ENCODE measurements at places on chromosomes 11 and 22.

DNA sequence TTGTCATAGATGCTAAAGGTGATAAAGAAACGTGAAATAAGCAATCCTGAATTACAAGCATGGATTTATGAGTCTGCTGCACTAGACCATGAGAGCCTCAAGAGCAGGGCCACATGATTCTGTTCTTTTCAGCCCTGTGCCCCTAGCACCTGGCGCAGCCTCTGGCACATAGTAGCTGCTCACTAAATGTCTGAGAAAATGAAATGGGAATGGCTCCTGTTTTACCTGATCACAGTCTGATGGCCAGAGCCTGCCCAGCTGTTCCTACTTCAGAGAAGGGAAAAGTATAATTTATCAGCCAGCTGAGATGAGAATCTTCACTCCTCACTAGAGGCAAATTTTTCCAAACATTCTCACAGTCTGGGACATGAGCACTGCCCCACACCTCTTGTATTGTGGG, 10.7 kb upstream of the PKNOX2 start:
- no peak for DNase-seq

GRCh38 chr22:39306456-39307361, 12.7 kb downstream of the RPL3 start:
- no peak for DNase-seq

- DNase-seq = no peak
Measured at GRCh38 chr11:43397251-43397650, 38.5 kb downstream of the TTC17 start.

DNA sequence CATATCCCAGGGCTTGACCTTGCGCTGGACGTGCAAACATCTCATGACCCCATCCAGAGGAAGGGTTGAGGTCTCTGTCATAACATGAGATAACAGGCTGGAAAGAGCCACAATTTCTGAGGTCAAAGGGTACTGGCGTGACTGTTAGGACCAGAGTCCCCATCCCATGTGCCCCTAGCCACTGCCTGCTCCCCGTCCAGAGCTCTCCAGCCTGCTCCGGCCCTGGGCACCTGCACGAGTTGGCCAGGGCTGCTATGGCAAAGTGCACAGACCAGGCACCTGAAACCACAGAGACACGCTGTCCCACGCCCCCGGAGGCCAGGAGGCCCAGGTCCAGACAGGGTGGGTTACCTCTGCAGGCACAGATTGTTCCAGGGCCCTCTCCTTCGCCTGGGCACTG, 58.9 kb downstream of the SHANK2 start:
- no peak for DNase-seq

DNA sequence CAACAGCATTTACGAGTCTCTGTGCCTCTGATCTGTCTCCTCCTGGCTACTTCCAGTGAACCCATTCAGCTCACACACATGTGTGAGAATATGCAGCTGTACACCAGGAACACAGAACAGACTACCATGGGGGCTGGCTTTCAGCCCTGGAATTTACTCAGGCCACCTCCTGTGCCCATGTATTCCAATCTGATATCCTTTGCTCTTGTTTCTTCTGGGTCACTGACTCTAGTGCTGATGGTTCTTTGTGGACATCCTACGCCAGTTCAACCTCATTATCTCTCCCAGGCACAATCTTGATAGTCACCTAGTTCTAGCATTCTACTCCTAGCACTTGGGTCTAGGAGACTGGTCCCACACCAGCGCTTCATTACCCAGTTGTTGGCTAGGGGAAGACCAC, 23.0 kb upstream of the ZC3H12C start:
- no peak for DNase-seq

- DNase-seq = no peak
Measured at GRCh38 chr22:35888181-35888870, 140.3 kb downstream of the RBFOX2 start.

DNA sequence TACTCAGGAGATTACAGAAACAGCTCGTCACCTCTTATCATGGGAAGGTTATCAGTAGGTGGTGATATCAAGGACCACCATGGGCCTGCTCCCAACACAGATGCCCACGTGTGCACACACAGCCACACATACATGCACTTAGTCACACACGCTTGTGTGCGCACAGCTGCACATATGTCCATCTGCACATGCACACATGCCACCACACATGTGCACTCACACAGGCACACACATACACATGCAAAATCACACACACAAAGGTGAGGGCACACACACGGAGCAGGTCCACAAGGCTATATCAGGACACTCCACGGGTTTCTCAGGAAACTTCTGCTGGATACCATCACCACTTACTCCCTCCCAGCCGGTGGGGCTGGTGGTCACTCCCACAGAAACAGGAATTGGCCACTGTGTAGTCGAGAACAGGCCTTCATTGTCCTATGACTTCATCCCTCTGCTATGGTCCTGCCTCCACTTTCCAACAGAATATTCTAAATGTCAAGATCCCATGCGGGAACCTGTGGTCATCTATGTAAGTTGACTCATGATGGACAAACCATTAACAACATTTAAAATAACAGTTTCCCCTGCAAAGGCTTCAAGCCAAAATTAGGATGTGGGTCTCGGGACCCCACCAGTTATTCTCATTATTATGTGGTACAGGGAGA, 2.2 kb downstream of the C11orf24 start:
- no peak for DNase-seq

GRCh38 chr11:7901319-7901854, 29.7 kb downstream of the OR10A6 start:
- DNase-seq = no peak

- no peak for DNase-seq
Measured at GRCh38 chr11:61627850-61628661, 47.2 kb upstream of the SYT7 start.

DNA sequence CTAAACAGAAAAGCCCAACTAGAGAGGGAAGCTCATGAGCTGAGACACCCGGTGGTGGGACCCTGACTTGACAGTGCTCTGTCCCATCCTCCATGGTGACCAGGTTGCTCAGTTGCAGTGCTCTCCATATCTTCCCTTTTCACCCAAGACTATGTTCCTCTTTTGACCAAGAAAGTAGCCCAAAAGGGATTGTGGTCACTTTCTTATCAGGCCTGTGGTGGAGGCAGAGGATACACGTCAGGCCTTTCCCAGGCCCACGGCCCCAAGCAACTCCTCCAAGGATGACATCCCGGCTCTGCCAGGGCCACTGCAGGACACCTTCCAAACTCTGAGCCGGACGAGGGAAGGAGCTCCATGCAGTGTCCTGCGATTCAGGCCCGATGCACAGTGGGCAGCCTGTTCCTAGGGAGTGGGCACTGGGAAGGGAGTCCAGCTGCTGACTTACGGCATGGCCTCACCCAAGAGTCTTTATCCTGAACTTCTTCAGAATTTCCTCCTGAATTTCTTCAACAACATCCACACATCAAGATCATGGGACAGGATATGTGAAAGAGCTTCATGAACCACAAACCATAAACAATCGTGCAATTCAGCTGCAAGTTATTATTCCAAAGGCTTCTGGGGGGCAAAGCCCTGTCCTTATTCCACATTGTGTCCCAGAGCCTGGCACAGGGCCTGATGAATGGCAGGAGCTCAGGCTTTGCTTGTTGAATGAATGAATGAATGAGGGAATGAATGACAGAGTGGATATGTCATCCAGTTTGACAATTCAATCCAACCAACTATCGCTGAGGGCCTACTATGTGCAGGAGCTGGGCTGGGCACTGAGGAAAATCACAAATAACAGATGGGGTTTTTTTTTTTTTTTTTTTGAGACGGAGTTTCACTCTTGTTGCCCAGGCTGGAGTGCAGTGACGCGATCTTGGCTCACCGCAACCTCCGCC, 36.0 kb upstream of the MYH9 start:
- DNase-seq = no peak

DNA sequence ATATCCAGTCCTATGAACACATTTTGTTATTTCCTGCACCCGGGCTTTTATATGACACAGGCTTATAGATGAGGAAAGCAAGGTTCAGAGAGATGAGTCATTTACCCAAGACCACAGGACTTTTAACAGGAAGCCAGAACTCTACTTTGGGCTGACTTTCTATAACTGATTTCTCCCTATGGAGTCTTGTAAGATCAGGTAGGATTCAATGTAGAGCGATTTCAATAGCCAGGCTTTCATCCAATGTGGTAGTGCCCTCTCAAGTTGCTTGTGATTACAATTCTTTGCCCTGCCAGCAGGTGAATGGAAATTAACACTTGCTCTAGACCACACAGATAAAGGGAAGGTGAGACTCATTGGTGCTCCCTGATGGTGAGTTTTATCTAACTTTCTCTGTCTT, 378.3 kb downstream of the INSC start:
- no peak for DNase-seq

- no peak for DNase-seq
Measured at GRCh38 chr11:116876656-116877055, 39.2 kb upstream of the APOA1 start.

- no peak for DNase-seq
Measured at GRCh38 chr22:37659066-37659896, 758 bp downstream of the PDXP start.

GRCh38 chr11:74278721-74279161, 32.7 kb downstream of the P4HA3 start:
- DNase-seq = no peak

- DNase-seq = no peak
Measured at GRCh38 chr11:104291646-104292045, 127.7 kb upstream of the PDGFD start.

DNA sequence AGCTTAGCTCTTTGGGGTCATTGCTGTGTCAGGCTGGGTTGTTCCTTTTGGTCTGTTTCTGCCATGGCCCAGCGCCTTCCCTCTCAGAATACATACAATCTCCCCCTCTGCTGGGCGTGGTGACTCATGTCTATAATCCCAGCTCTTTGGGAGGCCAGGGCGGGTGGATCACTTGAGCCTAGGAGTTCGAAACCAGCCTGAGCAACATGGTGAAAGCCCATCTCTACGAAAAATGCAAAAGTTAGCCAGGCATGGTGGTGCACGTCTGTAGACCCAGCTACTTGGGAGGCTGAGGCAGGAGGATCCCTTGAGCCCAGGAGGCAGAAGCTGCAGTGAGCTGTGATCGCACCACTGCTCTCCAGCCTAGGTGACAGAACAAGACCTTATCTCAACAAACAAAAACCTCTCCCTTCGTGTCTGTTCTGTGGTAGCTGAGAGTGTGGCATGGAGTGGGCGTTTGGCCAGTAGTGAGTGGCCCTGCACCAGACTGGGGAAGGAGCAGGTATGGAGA, 46.7 kb upstream of the RAB1B start:
- DNase-seq = peak; percentile 25

DNA sequence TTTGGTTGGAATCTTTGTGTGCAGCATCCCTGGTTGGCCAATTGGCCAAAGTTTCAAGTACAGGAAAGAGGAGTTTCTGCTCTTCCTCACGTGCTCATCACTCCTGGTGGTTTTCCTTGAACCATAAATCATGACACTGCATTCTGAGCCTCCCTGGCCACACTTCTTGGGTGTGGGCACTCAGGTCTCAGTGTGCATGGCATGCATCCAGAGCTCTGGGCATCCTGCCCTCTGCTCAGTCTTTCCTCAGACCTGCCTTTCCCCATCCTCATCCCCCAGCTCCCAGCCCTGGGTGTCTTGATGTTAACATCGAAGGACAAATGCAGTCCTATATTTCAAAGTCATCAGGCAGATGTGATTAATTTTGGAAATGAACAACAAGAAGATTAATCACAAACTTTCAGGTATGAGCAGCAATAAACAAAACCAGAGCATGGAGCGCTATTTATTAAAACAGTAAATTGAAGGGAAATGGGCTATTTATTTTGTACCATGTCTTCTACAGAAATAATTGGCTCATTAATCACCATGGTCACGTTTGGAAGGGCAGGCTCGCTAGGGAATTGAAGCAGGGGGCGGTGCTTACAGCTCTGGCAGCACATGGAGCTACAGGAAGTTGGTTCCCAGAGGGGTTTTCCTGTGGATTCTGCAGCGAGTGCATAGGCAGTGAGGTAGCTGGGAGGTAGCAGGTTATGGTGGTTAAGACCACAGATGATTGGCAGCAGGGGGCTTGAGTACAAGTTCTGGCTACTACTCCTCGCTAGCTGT, 89.6 kb downstream of the CSNK2A3 start:
- DNase-seq = no peak

GRCh38 chr22:43827003-43827735, 15.1 kb upstream of the EFCAB6 start:
- DNase-seq = no peak

- DNase-seq = no peak
Measured at GRCh38 chr22:46011627-46012181, 34.7 kb upstream of the WNT7B start.

DNA sequence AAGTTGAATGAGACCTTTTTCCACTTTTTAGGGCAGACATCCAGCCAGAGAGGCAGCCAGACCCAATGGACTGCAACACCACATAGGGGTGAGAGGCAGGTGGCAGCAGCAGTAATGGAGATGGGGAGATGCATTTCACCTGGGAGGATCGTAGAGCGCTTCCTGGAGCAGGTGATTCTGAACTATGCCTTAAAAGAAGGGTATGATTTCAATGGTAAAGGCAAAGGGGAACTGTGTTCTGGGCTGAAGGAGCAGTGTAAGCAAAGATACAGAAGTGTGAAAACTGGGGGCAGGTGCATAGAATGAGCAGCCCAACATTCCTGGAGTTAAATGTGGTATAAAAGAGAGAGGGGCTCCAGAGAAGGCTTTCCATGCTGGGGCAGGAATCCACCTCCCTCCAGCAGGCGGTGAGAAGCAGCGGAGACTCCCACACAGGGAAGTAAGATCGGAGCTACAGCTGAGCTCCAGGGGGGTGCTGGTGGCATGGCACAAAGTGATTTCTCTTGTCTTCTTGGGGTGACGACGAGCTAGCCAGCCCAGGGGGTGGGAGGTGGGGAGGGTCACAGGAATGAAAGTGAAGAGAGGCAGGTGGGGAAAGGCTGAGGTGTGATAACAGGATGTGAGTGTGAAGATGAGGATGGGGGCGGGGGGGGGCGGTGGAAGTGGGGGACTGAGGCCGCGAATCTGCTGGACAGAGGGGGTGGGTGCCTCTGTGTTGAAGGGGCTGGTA, 4.3 kb upstream of the SERHL2 start:
- DNase-seq = no peak

DNA sequence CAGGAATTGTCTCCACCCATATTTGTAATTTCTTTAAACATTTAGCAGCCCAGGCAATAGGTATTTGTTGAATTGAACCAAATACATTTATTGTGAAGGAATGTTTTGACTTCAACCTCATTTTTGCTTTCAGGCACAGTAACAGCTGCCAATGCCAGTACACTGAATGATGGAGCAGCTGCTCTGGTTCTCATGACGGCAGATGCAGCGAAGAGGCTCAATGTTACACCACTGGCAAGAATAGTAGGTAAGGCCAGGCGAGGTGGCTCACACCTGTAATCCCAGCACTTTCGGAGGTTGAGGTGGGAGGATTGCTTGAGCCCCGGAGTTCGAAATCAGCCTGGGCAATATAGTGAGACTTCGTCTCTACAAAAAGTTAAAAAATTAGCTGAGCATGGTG, 20.9 kb downstream of the ACAT1 start:
- no peak for DNase-seq

GRCh38 chr11:13698132-13698531, 29.7 kb downstream of the FAR1 start:
- DNase-seq = no peak

DNA sequence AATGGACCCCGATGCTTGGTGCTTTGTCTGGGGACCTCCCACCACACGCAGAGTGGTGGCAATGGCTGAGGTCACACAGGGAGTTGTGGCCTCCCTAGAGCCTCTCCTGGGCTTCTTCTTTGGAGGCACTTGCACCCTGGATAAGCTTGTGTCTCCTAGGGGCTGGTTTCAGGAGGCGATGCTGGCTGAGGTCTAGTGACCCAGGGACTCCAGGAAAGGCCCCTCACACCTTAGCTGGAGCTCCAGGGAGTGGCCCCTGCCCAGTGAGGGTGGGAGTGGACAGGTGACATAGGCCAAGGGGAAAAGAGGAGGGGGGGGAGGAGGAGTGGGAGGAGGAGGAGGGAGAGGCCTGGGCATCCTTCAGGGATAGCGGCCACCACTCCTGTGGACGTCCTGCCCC, 810 bp downstream of the IGLL1 start:
- no peak for DNase-seq
